ENCODE measurements at places on chromosomes 16 and 17.

- no peak for DNase-seq
Measured at GRCh38 chr17:5950878-5951277, 119.3 kb upstream of the WSCD1 start.

- DNase-seq = no peak
Measured at GRCh38 chr17:29698019-29698777, 75.5 kb upstream of the CORO6 start.

- DNase-seq = no peak
Measured at GRCh38 chr16:59688006-59688405, 953.9 kb upstream of the GOT2 start.

DNA sequence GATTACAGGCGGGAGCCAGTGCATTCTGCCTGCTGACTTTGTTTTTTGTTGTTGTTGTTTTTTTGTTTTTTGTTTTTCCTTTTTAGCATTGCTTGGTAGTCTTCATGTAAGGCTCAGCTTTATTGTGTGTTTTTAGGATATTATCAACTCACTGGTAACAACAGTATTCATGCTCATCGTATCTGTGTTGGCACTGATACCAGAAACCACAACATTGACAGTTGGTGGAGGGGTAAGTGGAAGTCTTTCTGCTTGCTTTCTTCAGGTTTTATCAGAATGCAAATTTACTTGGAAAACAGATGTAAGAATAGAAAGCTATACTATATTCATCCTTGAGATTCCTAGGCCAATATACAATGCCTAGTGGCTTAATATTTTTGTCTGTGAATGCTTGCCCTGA lies 3.3 kb upstream of the CMTM1 start:
- DNase-seq = no peak

DNA sequence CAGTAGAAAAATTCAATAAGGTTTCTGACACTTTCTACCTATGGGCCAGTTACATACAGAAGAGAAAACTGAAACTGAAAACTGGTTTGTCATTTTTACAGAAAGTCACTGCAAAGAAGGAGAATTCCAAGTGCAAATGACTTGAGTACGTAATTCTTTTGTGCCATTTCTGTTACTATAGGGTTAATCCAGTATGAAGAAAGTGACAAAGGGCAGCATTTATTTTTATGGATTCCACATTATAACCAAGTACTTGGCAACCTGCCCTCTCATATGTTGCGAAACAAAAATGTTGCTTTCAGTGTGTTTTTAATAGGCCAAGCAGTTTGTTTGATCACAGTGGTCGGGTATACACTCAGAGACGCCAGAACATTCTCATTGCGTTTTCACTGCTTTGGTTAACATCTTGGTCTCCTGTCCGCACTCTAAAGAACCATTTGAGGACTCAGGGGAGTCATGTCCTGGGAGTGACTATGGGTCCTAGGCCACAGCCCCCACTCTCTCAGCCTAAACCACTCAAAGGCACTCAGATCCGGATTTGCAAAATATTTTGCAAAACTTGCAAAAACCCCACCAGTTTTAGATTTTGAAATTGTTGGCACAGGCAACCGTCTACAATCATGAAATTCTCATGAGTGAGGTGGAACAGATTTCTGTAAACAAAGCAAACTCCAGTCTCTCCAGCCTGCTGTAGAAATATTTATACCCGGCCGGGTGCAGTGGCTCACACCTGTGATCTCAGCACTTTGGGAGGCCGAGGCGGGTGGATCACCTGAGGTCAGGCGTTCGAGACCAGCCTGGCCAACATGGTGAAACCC lies 15.4 kb upstream of the HELZ start:
- DNase-seq = no peak

GRCh38 chr17:49480836-49481615 lies 14.1 kb upstream of the NGFR start:
- no peak for DNase-seq

GRCh38 chr17:44359458-44360143 lies 4.1 kb downstream of the FAM171A2 start:
- no peak for DNase-seq

Data from progenitor cell of endocrine pancreas (in vitro differentiated cells).